ENCODE measurements at places on chromosomes 12 and 14. TPM values are rescaled to one million over a fixed set of nuclear protein-coding genes. Genes with fewer than 3 reads are reported as not detected.
A peak's percentile ranks its signal among the peaks of the same experiment; 100 is the strongest.

DNA sequence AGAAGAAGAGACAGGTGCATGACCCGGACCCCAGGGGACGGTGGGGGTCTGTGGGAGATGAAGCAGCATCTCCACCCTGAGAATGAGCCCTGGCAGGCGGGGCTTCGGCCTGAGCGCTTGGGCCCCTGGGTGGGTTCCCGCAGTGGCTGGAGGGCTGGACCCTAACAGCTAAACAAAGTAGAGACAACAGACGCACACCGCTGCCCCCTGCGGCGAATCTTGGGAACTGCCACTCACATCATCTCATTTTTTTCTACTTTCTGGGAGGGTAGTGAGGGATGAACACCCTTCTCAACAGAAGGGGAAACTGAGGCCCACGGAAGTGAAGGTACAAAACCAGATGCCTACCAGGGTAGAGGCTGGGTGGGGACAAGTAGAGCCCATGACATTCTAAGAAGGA, 104.7 kb downstream of the RFLNA start:
- no peak for DNase-seq

DNA sequence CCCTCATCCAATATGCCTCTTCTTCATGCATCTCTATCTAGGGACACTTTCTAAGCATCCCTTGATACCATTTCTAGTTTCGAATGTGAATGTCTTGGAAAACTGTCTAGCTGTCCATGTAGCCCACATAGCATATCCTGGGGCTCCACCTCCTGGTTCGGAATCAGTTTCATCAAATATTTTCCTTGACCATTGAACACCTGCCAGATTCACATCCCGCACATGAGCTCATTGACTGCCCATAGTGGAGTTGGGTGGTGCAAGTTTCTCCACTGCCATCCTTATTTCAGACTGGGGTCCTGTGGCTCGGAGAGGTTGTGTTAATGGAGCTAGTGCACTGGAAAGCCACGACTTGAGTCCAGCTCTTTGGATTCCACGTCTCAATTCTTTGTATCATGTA, 58.6 kb upstream of the TMEM263 start:
- peak; percentile 45 for DNase-seq

GRCh38 chr12:52284562-52285171, 6.7 kb downstream of the KRT81 start:
- DNase-seq: no peak

DNA sequence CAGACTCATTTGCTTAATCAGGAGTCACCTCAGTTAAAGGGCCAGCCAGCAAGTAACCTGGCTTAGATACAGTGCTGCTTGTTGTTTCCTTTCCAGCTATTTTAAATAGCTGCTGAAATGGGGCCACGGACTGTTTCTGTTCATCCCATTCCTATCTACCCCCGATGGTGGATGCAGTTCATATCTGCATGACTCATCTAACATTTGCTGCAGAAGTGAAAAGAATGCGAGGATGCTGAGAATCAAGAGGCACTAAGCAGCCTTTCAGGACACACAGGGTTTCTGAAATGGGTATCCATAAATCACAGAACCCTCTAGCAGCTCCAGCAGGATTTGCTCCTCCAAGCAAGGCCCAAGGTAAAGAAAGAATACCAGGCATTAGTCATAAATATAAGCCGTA, 60.2 kb upstream of the RTRAF start:
- DNase-seq: peak; percentile 76

GRCh38 chr12:107405436-107405835, 280.2 kb upstream of the PWP1 start:
- no peak for DNase-seq

DNA sequence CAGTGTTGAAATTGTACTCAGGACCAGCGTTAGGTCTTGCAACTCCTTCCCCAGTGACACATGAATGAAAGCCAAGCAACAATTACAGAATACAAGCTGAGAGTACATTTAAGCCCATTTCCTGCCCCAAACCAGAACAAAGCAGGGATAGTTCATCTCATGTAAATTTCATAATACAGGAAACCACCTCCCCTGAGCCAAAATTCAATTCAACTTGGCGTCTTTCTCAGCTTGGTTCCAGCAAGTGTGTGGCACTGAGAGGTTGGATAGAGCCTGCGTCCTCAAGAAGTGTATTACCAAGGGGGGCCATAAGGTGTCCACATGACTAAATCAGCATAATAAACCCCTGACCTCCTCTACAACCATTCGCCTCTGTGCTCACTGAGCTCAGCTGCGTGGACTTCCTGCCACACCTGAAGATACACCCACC, 278.9 kb upstream of the CRY1 start:
- DNase-seq: peak; percentile 27

DAZAP2 gene
- total RNA-seq: 77.2 TPM

ERP27 gene
- not detected for total RNA-seq

NAV3 gene
- total RNA-seq: 98.3 TPM
